Activated naive CD4-positive, alpha-beta T cell treated with anti-CD3 and anti-CD28 coated beads, Interleukin-2, amount 50 U/mL, for 16 hours (primary cell): ENCODE measurements at places on chromosomes 12 and 14.

- DNase-seq = no peak
Measured at GRCh38 chr12:124456652-124457152, 110.7 kb downstream of the NCOR2 start.

GRCh38 chr14:31449971-31450610 lies 7.2 kb downstream of the DTD2 start:
- DNase-seq = no peak

DNA sequence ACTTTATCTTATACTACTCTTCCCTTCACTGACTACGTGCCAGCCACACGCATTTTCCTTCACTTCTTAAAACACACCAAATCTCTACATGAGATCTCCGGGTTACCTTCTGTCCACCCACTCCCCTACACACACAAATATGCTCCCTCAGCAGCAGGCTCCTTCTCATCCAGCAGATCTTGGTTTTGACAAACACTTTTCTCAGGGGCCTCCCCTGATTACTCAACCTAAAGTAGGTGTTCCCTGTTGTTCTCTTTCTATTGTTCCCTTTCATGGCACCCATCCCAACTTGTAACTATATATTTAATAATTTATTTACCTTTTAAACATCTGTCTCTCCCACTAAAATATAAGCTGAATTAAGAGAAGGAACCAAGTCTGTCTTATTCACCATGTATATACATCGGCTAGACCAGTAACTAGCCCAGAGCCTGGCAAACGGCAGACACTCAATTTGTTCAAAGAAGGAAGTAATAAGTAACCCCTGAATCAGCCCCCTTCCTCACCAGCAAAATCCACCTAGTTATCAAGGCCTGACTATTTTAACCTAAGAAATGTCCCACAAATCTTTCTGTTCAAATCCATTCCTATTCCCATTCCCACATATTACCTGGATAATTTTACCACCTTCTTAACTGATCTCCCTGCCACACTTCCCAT lies 2.7 kb downstream of the C2CD5 start:
- no peak for DNase-seq

- DNase-seq = no peak
Measured at GRCh38 chr12:95054206-95054605, 19.2 kb downstream of the NR2C1 start.

DNA sequence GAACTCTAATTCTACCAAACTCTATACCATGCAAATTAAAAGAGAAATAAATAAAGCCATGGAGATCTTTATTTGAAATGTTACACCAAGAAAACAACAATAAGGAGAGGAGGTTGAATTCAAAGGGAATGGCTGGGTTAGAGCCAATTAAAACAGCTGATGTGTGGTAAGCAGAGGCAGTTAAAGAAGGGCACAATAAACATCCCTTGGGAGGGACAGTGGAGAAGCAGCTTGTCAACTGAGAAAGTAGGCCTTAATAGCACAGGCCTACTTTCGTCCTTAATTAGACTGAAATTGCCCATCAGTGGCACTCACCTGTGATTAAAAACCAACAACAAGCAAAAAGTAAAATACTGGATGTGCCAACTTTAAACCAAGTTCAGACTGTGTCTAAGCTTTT lies 16.3 kb upstream of the NAV3 start:
- DNase-seq = no peak

DNA sequence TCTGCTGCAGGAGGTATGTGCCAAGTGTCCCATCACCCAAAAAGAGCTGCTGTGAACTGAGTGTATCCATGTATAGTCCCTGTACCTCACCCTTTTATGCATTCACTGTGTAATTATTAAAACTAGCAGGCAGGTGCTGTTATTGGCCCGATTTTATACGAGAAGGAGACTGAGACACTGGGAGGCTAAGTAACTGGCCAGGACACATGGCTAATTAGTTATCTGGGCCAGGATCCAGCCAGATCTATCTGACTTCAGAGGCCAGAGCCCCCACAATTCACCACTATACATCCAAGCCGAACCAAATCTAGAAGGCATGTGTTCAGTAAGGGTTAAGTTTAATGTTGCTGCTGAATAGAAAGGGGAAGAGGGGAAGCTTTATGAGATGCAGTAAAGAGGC lies 73.4 kb downstream of the FRMD6 start:
- no peak for DNase-seq

DNA sequence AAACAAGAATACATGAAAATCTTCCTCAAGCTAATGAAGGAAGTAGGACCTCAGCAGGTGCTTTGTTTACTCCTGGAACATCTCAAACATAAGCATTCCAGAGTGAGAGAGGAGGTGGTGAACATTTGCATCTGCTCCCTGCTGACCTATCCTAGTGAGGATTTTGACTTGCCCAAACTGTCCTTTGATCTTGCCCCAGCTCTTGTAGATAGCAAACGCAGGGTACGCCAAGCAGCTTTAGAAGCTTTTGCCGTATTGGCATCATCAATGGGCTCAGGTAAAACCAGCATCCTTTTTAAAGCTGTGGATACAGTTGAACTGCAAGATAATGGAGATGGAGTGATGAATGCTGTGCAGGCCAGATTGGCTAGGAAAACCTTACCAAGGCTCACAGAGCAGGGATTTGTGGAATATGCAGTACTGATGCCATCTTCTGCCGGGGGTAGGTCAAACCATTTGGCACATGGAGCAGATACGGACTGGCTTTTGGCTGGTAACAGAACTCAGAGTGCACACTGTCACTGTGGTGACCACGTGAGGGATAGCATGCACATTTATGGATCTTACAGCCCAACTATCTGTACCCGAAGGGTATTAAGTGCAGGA lies 1.9 kb downstream of the TOGARAM1 start:
- no peak for DNase-seq

DNA sequence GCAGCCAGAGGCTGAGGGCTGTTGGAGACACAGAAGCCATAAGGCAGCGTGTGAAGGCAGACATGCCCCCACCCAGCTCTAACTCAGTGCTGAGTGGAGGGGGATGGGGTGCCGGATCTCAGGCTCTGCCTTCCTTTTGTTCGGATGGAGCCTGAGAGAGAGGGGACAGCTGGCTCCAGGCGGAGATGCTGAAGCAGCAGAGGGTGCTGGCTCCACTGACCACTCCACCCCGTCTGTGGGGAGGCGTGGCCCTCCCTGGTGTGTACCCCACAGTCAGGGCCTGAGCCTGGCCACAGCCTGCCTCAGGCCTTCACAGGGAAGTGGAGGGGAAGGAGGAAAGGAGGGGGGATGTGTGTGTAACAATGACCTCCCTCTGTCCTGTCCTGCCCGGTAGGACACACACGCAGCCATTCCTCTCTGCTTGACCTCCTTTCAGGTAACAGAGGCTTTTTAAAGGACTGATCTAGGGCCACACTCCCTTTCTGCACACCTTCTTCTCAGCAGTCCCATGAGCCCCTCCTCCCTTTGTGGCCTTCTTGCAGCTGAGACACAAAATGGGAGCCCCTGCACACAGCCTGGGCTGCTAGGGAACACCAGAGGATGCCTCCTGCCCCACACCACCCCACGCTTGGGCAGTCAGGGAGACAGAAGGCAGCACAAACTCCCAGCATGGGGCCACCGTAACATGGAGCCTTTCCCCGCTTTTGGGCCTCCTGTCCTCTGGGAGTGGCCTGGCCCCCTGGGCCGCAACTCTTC lies 9.6 kb upstream of the ENDOU start:
- no peak for DNase-seq

- no peak for DNase-seq
Measured at GRCh38 chr14:61147381-61147821, 133.7 kb downstream of the TMEM30B start.

DNA sequence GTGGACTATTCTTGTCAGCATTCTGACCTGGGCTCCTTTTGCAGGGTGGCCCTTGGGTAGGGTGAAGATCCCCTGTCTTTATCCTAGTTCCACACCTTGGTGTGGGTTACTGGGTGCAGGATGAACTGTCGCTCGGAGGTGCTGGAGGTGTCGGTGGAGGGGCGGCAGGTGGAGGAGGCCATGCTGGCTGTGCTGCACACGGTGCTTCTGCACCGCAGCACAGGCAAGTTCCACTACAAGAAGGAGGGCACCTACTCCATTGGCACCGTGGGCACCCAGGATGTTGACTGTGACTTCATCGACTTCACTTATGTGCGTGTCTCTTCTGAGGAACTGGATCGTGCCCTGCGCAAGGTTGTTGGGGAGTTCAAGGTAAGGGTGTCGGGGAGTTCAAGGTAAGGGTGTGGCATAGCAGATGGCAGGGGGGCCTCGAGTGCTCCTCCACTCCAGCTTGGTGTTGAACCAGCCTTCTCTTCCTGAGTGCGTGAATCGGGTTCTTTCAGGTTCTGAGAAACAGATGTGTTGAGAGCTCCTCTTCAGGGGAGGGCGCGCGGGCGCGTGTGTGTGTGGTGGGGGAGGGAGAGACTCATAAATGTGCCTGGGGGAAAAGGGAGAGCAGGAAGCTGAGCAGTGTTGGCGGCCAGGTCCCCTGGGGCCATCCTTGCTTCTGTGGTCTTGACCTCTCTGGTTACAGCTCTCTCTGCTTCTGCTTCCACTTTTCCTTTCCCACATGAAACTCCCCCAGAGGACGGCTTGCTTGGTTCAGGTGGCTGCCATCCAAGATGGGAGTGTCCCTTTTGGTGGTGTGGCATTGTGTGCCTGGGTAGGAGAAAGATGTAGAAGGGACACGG lies 4.0 kb downstream of the ATG101 start:
- no peak for DNase-seq

GRCh38 chr12:129863938-129864337 lies 39.9 kb downstream of the TMEM132D start:
- no peak for DNase-seq

DNA sequence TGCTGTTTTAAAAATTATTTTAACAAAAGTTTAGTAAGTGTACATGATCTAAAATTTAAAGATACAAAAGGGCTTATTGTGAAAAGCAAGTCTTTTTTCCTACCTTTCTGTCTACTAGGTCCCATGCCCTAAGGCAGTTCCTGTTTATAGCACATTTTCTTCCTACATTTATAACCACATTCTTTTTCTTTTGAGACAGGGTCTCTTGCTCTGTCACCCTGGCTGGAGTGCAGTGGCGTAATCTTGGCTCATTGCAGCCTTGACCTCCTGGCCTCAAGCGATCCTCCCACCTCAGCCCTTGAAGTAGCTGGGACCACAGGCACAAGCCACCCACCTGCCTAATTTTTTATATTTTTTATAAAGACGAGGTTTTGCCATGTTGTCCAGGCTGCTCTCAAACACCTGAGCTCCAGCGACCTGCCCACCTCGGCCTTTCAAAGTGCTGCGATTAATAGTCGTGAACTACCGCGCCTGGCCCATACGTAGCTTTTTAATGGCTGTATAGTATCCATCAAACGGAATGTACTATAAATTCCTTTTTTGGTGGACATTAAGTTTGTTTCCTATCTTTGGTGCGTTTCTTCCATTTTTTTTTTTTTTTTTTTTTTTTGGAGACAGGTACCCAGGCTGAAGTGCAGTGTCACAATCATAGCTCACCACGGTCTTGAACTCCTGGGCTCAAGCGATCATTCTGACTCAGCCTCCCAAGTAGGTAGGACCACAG lies 20.9 kb downstream of the FRS2 start:
- no peak for DNase-seq

- no peak for DNase-seq
Measured at GRCh38 chr12:14913381-14913781, 25.0 kb downstream of the ERP27 start.

DNA sequence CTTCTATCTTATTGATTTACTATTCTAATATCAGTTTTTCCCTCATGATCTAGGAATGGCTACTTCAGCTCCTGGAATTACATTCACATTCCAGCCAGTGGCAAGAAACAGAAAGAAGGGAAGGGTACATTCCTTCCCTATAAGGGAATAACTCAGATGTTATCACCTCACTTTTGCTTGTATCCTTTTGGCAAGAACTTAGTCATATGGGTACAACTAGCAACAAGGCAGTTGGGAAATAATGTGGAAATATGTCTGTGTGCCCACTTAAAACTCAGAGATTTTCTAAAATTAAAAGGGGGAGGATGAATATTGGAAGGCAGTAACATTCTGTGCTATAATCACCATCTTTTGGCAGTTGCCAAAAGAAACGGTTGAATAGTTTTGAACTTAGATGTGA lies 85.6 kb downstream of the MSRB3 start:
- DNase-seq = no peak

DNA sequence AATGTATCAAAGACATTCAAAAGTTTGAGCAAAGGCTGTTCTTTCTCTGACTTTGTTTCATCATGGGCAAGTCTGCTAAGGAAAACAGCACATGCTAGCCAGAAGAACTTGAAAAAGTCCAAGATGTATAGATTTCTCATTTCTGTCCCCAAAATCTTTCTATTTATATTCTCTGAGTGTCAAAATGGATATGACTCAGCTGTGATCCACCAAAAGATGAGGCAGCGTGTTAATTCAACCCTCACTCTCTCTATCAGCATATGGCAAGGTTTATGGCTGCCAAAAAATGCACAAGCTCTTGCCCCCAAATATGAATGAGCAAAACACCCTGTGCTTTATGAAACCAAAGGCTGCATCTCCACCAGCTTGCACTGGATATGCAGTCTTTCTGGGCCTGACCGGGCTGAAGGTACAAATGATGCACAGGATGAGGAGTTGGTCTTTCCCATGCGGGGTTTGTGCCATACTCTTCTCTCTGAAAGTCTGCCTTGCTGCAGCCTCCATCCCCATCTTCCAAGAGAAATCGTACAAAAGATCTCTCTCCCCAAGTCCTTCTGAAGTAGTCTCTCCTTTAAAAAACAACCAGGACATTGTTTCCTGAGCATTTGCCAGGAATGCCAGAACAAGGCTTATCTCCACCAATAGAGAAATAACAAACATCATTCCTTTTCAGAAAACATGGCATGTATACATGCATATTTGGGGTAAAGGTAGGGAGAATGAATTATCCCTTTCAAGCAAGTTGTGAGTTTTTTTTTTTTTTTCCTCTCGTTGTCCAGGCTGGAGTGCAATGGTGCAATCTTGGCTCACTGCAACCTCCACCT lies 203.4 kb downstream of the TMX1 start:
- DNase-seq = no peak

DNA sequence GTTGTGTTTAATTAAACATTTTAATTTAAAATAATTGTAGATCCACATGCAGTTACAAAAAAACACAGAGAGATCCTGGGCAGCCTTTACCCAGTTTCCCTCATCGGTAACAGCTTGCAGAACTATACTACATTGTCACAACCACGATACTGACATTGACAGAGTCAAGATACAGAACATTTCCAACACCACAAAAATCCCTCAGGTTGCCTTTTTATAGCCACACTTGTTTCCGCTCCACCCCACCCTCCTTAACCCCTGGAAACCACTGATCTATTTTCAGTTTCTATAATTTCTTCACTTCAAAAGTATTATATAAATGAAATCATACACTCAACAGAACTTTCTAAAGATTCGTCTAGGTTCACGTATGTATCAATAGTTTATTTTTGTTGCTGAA lies 458.8 kb upstream of the SOX5 start:
- DNase-seq = no peak

- DNase-seq = peak; percentile 48
Measured at GRCh38 chr12:12723681-12724420, 6.7 kb downstream of the CDKN1B start.

DNA sequence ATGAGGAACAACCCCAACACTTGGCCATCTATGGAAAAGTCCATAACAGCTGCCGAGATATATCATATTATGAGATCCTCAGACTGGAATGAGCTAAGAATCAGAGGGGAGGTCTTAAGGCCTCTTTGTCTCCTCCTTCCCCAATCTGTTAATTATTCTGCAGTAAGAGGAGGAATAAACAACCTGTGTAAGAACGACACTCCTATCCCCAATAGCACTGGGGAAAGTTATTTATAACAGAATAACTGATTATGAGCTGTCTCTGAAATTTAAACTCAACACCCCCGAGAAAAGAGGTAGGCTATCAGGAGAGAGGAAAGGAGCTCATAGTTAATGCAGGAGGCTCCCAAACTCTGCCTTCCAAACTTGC lies 68.0 kb downstream of the NIN start:
- DNase-seq = no peak
